H4 (cell line): ENCODE measurements at places on chromosomes 6 and 20. TPM values are rescaled to one million over a fixed set of nuclear protein-coding genes. Genes with fewer than 3 reads are reported as not detected.

GRCh38 chr6:126127659-126128058 is 141.3 kb downstream of the TRMT11 start:
- DNase-seq: no peak

DNA sequence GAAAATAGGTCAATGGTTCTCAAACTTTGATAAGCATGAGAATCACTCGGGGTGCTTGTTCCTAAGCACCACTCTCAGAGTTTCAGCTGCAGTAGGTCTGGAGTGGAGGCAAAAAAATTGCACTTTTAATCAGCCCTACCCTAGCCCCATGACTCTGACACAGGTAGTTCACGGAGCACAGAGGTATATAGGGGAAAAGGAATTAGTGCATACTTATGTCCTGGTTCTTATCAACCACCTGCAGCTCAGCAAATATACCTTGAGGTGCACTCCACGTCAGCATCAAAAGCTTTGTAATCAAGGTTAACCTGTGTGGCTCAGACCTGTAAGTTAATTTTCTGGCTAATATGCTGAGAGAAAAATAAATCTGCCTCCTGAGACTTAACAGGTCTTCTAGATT is 138.8 kb upstream of the HMGN3 start:
- no peak for DNase-seq

DNA sequence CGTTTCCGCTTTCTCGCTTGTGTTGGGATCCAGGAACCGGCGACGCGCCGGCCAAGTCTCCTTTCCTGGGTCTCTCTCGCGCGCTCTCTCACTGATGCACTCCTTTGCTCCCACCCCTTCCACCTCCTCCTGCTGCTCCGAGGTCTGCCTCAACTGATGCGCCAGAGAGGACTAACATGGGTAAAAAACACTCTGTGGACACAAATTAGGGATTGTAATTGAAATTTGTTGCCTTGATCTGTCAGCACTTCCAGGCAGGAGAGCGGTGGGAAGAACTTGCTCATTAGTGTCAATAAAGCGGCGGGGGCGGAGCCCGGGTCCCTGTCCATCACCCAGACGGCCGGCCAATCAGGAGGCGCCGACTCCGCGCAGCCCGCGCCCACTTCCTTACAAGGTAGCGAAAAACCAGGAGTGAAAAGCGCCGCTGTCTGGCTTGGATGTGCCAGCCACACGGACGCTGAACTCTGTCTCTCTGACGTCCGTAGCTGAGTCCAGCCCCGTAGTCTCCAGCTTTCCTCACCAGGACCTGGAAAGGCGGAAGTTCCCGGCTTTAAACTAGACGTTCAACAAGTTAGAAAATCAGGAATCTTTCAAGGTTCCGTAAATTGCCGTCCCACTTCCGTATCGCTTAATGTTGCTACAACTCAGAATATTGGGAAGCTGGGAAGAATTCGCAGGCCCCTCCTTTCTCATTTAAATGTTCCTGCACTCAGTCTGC is at the start of gene TBX18:
Gene TBX18 (minus strand): TSS at position 267 of the 718 bp plus-strand sequence. CDS start 417 bp downstream, outside the sequence.
- DNase-seq: peak; percentile 95

GRCh38 chr20:21801193-21801592 is 95.7 kb downstream of the PAX1 start:
- no peak for DNase-seq

GRCh38 chr20:41133709-41134361 is 3.5 kb upstream of the PLCG1 start:
- no peak for DNase-seq

- peak; percentile 34 for DNase-seq
Observed at GRCh38 chr20:43925801-43926200, 11.1 kb downstream of the TOX2 start.

DNA sequence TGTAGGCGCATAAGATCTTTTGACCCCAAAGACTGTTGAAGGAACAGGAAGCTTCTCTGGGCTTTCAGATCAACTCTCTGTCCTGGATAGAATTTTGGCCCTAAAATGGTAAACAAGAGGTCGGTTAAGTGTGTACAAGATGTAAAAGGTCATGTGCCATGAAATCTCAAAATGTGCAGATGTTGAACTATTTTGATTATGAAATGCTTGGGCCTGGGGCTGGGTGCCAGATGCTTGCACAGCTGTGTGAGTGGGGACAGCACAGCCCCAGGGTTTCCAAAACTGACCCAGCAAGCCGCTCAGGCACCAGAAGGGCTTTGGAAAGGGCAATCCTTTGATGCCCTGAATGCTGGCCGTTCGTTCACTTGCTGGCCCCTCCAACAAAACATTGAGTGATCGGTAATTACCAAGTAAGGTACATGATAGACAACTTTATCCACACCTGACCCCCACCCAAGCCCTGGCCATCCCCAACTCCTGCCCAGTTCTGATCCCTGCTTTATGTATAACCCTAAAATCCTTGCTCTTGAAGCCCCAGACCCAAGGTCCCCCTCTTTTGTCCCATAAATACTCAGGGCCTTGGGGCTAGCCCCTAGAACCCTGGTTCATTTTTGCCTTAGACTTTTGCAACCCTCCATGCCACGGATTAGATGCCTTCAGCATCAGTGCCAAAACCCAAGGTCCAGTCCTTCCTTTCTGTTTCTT is 1.9 kb downstream of the TMEM239 start:
- no peak for DNase-seq

DNA sequence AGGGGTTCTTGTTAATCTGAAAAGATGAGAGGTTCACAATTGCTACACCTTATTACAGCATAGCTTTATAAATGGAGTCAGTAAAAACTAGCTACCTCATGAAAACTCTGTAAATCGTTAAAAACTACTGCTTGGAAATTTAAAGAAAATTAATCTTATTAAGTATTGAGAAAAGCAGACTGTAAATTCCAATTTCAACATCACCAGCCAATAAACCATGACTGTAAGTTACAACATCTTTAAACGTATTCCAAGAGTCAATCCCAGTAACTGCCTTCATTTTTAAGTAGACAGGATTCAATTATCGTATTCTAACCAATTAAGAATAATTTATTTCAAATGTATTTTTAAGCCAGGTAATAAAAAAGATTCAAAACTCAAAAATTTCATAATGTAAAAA is 70.3 kb downstream of the ATG5 start:
- DNase-seq: no peak

DNA sequence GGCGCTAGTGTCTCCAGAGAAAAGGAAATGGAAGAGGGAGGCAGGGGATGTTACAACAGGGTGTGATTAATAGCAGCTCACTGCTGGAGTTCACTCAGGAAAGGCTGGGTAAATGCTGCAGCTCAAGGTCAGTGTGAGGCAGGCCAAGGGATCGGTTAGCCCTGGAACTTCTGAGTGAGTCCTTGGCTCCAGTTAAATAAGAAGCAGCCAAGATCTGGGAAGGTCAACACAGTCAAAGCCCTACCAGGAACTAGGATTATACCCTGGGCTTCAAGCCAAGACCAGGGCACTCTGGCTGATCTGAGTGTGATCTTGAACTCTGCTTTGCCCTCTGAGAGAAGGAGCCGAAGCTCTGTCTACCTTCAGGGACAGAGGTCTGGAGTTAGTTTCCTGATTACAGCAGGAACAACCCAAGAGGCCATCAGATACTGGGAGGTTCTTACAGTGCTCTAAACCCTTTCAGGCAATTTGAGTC is 44.3 kb downstream of the TPD52L1 start:
- peak; percentile 17 for DNase-seq

GRCh38 chr6:24763578-24763977 is 11.2 kb upstream of the GMNN start:
- no peak for DNase-seq

- DNase-seq: no peak
Observed at GRCh38 chr6:2215342-2215741, 30.1 kb downstream of the GMDS start.

DNA sequence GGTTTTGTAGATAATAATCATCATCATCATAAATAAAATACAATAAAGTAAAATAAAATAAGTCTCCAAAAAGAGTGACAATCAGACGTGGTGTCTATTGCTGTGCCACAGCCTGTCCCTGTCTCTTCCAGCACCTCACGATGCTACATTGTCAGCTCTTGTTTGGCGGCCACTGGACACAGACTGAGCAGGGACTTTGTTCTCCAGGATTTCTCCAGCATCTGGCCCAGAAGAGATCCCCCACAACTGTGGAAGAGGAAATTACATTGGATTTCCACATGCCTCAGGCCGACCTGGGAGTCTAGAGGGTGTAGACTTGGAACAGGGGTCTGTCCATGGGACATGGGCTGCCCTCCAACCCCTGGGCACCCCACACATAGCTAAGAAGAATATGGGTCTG is 39.2 kb upstream of the RALY start:
- DNase-seq: no peak

DNA sequence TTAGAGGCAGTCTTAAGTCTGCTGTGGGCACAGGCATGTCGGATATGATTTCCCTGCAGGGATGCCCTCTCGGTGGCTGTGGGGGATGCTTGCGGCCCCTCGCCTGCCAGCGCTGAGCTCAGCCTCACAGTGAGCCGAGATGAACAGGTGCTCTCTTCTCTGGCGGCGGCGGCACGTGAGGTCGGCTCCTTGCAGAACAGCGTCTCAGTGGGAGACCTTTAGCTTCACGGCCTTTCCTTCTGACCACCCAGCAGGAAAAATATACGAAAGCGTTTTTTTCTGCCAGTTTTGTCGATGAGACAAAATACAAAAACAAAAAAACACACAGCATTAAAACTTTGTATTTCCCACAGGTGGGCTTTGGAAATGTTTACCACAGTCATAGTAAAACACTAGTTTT is 23.6 kb downstream of the FOXA2 start:
- no peak for DNase-seq

DNA sequence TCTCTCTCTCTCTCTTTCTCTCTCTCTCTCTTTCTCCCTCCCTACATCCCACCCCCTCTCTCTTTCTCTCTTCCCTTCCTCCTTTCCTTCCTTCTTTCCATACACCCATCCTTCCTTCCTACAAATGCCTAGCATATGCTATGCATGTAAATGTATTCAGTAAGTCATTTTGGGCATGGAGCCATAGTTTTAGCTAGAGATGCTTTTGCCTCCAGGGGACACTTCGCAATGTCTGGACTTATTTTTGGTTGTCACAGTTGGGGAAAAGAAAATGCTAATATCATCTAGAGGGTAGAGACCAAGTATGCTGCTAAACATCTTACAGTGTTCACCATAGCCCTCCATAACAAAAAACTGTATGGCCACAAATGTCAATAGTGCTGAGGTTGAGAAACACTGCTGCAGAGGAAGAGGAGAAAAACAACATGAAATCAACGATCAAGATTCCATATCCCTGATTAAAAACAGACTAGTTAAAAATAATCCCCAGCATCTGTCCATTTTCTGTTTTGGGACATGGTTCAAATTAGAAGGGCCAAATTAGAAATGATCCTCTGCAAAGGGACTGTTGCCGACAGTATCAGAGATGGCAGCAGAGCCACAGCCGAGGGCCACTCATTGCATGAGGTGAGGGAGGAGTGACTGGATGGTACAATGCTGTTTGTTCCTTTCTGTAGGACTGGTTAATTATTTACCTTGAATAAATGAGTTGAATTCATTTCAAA is 152.7 kb downstream of the SH3BGRL2 start:
- DNase-seq: no peak

GRCh38 chr6:133407320-133408100 is 166.4 kb downstream of the EYA4 start:
- no peak for DNase-seq

DNA sequence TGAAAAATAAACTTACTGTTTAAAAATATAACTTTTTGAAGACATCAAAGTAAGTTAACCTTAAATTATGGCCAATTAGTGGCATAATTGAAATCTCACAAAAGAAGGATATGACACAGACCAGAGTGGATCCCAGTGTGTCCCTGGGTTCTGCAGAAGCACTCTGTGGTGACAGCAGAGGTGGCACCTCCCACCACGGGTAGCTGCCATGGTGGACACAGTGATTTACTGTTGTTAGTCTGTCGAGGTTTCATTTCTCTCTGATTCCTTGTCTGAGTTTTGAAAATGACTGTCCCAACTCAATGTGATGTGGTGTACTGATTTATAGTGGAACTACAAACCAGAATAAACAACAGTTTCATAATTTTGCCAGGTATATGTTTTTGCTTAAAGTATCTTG is 76.5 kb downstream of the TULP4 start:
- DNase-seq: no peak

- DNase-seq: no peak
Observed at GRCh38 chr6:168282985-168283685, 36.4 kb downstream of the DACT2 start.

DNA sequence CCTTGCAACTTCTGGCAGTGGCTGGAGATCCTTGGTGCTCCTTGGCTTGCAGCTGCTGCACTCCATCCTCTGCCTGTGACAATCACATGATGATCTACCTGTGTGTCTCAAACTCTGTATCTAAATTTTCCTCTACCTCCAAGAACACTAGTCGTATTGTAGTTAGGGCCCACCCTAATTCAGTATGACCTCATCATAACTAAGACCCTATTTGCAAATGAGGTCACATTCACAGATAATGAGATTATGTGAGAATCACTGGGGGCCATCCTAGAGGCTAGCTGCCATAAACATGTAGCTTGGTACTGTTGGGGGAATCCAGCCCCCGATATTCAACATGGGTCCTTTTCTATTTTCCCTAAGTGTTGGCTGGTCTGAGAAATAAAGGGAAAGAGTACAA is 183.0 kb upstream of the SMLR1 start:
- no peak for DNase-seq

DNA sequence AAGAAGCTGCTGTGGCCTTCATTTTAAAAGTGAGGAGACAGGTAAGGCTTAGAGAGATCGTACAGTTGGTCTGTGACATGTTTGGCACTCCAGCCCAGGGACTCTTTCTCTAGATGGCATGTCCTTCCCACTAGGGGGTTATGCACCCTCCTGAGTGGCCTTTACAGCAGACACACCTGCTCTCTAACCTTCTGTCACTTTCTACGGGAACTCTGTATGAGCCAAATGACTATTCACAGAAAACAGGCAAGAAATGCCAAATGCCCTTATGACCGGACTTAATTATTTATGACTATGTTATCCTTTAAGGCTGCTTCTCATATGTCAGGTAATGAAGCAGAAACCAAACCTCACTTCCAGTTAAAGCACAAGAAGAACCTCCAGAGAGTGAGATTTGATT is 91.2 kb downstream of the MAP3K5 start:
- DNase-seq: no peak

- DNase-seq: no peak
Observed at GRCh38 chr6:145009711-145010110, 724.6 kb downstream of the UTRN start.

DNA sequence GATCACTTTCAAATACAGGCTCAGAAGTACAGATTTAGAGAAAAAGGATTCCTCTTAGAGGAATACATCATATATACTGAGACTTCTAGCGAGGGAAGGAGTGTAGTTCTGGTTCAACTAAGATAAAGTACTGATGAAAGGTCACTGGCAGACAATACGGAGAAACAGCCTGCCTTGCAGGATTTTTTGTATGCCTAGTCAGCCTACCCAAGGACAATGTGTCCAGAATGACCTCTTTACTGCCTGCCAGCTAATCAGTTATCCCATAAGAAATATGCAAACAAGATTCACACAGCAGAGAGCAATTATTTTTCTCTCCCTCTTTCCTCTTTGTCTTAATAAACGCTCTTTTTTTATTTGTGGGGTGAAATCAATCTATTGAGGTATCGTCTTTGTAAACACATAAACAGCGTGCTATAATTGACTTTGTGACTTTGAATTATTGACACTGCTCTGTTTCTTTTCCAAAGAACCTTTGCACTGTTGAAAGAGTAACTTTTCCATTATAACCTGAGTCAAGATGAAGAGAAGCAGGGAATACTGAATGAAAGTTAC is 1.4 kb upstream of the TSPYL4 start:
- DNase-seq: no peak

TULP1 gene
- not detected in 2 replicates for total RNA-seq

CBLN4 gene
- not detected in 2 replicates for total RNA-seq

CALHM4 gene
- total RNA-seq: 0.39 TPM in 1 of 2 replicates, not detected in the other

ENTPD6 gene
- total RNA-seq: 21.4 and 22.3 TPM in 2 replicates

GLP1R gene
- not detected in 2 replicates for total RNA-seq

LY6G5C gene
- 0.97 TPM in 1 of 2 replicates, not detected in the other for total RNA-seq

AKAP12 gene
- 4.8 and 6.5 TPM in 2 replicates for total RNA-seq

LY6G6C gene
- not detected in 2 replicates for total RNA-seq

XKR7 gene
- not detected in 2 replicates for total RNA-seq

SLC16A10 gene
- 1.9 and 3.5 TPM in 2 replicates for total RNA-seq
